ENCODE measurements at places on chromosomes 6 and 20. TPM values are rescaled to one million over a fixed set of nuclear protein-coding genes. Genes with fewer than 3 reads are reported as not detected.

Gene FOXA2
- total RNA-seq, result not detected

Gene KIFC1
- 80.9 TPM for total RNA-seq

Gene BPIFB2
- total RNA-seq, result not detected

Gene LAMA2
- 0.05 TPM for total RNA-seq

GRCh38 chr6:163768905-163769304 lies 354.4 kb downstream of the QKI start:
- no peak overlapping the region for H3K4me3 ChIP-seq
- H3K36me3 ChIP-seq, result no peaks in the 10 kb centered on the region
- DNase-seq, result no peak
- no peak overlapping the region for H3K27ac ChIP-seq
- H3K27me3 ChIP-seq, result peaks cover 4% of the 10 kb centered on the region
- H3K4me1 ChIP-seq, result no peaks in the 10 kb centered on the region

DNA sequence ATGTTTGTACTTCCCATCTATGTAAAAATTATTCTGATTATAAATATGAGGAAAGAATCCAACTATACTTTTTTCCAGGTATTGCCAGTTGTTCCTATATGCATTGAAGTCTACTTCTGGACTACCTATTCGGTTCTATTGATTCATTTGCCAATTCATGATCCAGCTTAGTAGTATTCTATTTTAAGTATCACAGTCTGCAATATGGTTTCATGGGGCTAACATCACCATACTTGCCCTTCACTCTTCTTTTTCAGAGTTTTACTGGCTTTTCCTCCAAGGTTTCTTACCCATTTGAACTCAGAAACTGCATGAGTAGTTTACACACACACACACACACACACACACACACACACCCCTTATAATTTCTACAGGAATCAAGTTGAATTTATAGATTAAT lies 34.5 kb downstream of the NUDT3 start:
- no peak for DNase-seq
- no peak overlapping the region for H3K27ac ChIP-seq
- peaks cover 20% of the 10 kb centered on the region for H3K4me1 ChIP-seq
- H3K4me3 ChIP-seq, result no peak overlapping the region
- H3K36me3 ChIP-seq, result no peaks in the 10 kb centered on the region
- H3K27me3 ChIP-seq, result no peaks in the 10 kb centered on the region

- H3K4me3 ChIP-seq, result no peak overlapping the region
- no peak for DNase-seq
- peaks cover 27% of the 10 kb centered on the region for H3K4me1 ChIP-seq
- peaks cover 45% of the 10 kb centered on the region for H3K36me3 ChIP-seq
- H3K27me3 ChIP-seq, result no peaks in the 10 kb centered on the region
Observed at GRCh38 chr20:35776513-35777101, 4.8 kb downstream of the PHF20 start.

All from activated T-helper 2 cell treated with anti-CD3 and anti-CD28 coated beads, Interferon-gamma antibody, Interleukin-2, Interleukin-4, amounts not matched to agents 10 μg/mL and 5 μg/mL and 100 μg/mL, durations not matched to agents 14 hours and 24 hours and 36 hours (primary cell).